ENCODE measurements at places on chromosomes 3 and 15. TPM values are rescaled to one million over a fixed set of nuclear protein-coding genes. Genes with fewer than 3 reads are reported as not detected.

DNA sequence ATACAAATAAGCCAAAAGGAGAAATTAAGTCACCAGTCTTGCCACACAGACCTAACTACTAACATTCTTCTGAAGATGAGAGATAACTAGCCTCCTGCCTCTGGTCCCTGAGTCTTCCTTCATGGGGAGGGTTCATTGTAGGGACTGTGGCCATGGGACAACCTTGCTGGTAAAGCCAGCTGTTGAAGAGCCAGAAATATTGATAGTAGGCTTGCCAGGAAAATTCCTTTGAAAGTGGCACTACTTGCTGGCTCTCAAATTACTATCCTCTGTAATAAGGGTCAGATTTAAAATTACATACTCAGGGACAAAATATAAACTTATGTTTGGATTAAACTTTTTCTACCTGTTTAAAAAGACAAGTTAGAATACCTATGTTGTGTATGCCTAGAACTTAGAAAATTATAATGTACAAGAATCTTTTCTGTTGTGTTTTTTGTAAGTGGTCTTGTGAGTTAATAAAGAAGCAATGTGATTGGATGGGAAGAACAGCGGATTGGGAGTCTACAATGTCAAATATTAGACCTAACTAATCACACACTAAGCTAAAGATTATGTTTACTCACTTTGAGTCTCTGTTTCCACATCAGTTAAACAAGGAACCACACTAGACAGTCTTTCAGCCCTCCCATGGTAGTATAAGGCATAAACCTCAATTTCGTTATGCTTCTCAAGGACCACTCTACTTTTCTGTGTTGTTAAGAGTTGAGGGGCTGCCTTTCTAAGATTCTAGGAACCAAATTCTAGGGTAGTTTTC lies 60.0 kb upstream of the TRIM71 start:
- DNase-seq: no peak

- no peak for DNase-seq
Observed at GRCh38 chr15:88375234-88375927, 91.8 kb downstream of the MRPL46 start.

- DNase-seq: no peak
Observed at GRCh38 chr3:148642616-148643015, 55.1 kb upstream of the AGTR1 start.

- no peak for DNase-seq
Observed at GRCh38 chr3:141072950-141073349, 21.8 kb downstream of the SPSB4 start.

Gene SLC51A
- not detected for total RNA-seq

GRCh38 chr3:178507507-178508442 lies 28.5 kb upstream of the KCNMB2 start:
- no peak for DNase-seq

DNA sequence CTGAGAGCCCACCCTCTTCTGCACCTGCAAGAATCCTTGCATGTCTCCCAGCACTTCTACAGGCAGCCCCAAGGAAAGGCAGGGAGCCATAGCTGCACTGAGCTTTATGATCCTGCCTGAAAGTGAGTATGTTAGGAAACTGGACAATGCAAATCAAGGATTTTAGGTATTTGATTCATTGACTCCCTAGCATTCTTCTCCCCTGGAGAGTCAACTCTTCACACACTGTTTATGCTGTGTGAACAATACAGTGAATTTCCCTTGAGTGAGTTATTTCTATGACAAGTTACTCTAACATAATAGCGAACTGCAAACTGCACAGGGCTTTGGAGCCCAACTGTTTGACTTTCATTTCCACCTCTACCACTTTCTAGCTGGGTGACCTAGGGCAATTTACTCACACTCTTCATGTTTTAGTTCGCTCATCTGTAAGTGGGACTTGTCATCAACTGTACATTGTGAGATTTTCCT lies 96.0 kb upstream of the PHLDB2 start:
- DNase-seq: no peak

Gene SH3GL3
- not detected for total RNA-seq

DNA sequence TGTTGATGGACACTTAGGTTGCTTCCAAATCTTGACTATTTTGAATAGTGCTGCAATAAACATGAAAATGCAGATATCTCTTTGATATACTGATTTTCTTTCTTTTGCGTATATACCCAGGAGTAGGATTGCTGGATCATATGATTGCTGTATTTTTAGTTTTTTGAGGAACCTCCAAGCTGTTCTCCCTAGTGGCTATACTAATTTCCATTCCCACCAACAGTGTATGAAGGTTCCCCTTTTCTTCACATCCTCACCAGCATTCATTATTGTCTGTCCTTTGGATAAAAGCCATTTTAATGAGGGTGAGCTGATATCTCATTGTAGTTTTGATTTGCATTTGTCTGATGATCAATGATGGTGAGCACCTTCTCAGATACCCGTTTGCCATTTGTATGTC lies 12.5 kb downstream of the PATL2 start:
- no peak for DNase-seq

GRCh38 chr3:197289726-197290125 lies 8.7 kb downstream of the DLG1 start:
- DNase-seq: no peak

Gene ABHD6
- total RNA-seq: 6.0 TPM

DNA sequence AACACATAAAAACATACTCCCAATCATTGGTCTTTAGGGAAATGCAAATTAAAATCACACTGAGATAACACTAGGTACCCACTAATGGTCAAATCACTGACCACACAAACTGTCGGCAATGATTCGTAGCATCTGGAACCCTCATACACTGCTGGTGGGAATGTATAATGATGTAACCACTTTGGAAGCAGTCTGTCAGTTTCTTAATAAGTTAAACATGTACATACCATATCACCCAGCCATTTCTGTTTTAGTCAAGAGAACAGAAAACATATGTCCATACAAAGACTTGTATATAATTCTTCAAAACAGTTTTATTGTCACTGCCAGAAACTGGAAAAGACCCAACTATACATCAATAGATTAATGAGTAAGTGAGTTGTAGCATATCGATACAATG lies 63.3 kb upstream of the LRRC3B start:
- no peak for DNase-seq

GRCh38 chr3:111277226-111277625 lies 205.6 kb downstream of the NECTIN3 start:
- no peak for DNase-seq

Gene PAK2
- total RNA-seq: 69.5 TPM

DNA sequence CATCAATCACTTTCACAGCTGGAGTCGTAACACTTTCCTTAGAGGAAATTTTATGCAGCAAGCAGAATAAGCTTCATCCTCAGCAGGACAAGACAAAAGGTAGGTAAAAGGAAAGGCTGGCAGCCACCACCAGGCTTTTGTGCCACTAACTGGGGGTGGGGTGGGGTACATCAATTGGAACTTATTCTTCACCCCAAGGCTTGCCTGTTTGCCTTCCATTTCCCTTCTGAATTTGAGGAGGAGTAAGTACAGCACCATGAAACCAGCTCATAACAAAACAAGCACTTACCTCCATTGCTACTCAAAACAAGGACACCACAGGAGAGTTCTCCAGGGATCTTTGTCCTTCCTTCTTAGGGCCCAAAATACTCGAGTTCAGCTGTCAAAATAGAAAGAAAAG lies 296.8 kb downstream of the ARRDC4 start:
- DNase-seq: no peak

DNA sequence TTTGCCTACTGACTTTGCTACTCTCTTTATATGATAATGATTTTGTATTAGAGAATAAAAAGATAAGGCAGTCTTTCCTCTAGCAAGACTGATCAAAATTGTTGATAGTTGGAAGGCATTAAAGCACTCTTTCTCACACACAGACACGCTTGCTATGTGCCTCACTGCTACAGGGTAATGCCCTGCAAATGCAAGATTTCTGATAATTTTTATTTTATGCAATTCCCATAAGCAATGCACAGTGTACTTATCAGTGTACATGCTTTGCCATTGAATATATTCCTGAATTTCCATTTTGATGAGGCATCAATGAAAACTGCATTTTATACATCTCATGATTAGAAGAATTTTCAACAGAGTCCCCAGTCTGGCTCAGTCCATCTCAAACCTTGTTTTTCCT lies 263.2 kb downstream of the CHST2 start:
- DNase-seq: no peak

Gene KBTBD12
- not detected for total RNA-seq

GRCh38 chr3:102400142-102400541 lies 34.7 kb upstream of the ZPLD1 start:
- no peak for DNase-seq

- DNase-seq: no peak
Observed at GRCh38 chr3:51535146-51536019, 3.1 kb upstream of the RAD54L2 start.

DNA sequence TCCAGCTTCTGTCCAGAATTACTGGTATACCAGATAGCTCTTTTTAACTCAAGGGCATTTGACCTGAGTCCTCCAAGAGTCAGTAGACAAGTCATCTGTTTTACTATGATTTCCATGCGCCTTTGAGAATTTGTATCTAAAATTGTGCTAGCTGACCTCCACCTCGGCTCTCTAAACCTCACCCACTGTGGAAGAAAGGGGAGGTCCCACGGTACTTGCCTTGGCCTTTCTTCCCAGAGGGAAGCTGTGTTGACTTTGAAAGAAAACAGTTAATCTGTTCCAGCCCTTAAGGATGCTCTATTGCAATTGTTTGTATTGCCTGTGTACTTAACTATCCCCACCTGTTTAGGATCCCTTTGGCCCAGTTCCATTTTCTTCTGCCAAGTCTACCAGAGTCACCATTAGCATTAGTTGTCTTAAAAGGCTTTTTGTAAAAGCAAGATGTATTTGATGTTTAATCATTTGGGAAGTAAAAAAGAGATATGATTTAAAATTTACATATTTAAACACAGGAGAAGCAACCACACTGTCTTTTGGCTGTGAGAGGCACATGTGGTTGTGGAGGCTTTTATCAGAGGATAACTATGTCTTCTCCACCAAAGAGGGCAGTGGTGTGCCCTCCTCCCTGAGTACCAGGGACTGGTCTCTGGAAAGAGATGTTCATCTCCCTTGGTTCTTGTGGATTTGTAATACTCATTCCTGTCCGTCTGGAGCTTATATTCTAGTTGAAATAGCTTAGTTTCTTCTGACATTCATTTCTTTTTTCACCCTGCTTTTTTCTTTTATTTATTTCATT lies 88.8 kb downstream of the CRTC3 start:
- DNase-seq: no peak

GRCh38 chr15:78024883-78025282 lies 52.6 kb downstream of the TBC1D2B start:
- DNase-seq: no peak

- DNase-seq: no peak
Observed at GRCh38 chr3:52570076-52570475, 33.7 kb downstream of the UQCC5 start.

DNA sequence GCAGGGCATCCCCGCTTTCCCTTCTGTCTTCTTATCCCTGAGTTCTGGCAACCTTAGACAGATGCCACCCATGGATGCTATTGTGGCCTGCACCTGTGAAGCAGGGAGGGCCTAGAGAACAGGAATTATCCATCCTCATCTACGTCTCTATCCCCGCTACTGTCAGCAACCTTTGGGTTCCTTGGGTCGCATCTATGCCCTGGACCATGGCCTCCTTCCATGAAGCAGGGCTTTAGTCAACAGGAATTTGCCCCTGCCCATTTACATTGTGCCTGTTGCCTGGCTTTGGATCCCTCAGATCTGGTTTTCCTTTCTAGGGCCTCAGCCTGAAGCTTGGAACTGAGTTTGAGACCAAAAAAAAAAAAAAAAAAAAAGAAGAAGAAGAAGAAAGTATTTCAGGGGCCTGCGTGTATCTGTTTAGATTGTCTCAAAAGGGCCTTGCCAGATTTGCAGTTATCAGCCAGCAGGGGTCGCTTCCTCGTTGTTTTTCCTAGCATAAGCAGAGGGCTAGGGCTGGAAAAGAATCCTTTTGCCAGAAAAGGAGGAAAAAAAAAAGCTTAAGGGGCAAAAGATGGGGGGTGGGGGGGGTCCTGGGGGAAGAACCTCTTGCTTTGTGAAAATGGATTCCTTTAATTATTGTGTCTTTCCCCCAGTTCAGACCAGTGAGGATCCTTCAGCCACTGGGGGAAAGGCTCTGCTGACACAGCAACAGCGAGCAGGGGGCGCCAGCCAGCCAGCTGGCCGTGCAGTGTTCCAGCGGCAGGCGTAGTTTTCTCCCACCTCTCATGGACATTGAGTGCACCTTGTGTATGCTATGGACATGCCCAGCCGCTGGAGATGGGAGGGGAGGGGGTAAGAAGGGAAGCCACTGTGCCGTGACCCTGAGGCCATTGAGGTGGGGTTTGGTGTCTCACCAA lies 65.7 kb upstream of the ALDH1L1 start:
- DNase-seq: no peak

Gene IMP3
- 132 TPM for total RNA-seq

GRCh38 chr3:98199020-98199419 lies 32.5 kb downstream of the OR5H15 start:
- DNase-seq: no peak

GRCh38 chr3:25153561-25153960 lies 274.5 kb upstream of the RARB start:
- no peak for DNase-seq

DNA sequence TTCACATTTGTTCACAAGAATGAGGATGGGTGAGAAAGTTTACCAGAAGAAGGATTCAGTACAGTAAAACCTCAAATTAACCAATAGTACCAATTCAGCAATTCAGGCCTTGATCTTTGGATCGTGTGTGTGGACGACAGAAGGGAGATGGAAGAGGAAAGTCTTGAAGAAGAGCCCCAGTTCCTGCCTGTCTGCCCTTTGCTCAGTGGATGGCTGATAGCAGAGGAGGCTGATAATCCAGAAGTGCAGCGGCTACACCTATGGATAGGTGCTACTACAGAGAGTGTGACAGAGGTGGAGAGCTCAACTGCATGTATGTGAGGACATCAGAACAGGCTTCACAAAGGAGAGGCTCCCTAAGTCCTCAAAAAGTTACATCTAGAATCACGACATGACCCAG lies 29.2 kb upstream of the PLXND1 start:
- DNase-seq: no peak

DNA sequence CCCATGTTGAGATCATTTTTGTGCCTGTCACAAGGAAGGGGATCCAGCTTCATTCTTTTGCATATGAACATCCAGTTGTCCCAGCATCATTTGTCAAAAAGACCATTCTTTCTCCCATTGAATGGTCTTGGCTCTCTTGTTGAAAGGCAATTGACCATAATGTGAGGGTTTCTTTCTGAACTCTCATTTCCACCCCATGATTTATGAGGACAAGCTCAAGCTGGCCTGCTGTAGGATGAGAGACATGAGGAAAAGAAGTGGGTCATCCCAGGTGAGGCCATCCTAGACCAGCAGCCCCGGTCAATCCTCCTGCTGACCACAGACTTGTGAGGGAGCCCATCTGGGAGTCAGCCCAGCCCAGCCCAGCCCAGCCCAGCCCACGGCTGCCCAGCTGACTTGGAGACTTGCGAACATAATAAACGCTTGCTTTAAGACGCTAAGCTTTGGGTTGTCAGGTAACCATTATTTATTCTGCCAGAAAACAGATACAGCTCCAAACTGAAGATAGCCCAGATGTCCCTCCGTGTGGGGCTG lies 69.0 kb downstream of the LINGO1 start:
- no peak for DNase-seq

- DNase-seq: no peak
Observed at GRCh38 chr15:70617076-70617910, 146.1 kb downstream of the UACA start.
